ENCODE measurements at places on chromosomes 5 and 9.

- DNase-seq, result no peak
Observed at GRCh38 chr5:81393783-81394718, at the start of gene ACOT12. Gene ACOT12 (minus strand): TSS chr5:81394134. CDS start chr5:81394114, 20 bp downstream.

- DNase-seq, result no peak
Observed at GRCh38 chr9:136751244-136751643, 2.9 kb upstream of the LCN6 start.

DNA sequence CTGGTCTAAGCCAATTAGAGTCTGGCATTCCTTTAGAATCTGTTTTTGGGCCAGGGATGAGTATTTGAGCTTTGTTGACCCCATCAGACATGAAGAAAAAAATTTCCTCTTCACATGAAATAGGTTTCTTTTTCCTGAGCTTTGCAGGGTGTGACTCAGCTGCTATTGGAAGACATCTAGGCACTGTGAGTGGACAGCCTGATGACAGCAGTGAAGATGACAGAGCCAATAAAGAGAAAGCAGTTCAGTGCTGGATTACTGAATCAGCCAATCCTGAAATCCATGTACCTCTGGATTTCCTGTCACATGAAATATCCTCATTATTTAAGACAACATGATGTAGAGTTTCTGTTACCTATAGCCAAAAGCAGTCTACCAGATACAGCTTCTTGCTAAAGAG is 51.3 kb upstream of the GRIA1 start:
- DNase-seq, result no peak

- no peak for DNase-seq
Observed at GRCh38 chr5:150119421-150120061, 33.2 kb upstream of the CSF1R start.

DNA sequence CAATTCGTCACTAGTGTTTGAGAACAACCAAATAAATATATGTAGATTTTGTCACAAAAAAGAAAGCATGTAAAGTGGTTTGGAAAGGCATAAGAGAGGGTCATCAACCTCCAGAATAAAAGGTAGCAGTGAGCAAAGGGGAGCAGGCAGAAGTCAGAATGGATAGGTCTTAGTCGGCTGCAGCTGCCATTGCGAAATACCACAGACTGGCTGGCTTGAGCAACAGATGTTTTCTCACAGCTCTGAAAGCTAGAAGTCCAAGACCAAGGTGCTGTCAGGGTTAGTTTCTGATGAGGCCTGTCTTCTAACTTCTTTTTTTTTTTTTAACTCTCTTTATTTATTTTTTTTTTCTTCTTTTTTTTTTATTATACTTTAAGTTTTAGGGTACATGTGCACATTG is 208.1 kb upstream of the PIK3R1 start:
- DNase-seq, result no peak

DNA sequence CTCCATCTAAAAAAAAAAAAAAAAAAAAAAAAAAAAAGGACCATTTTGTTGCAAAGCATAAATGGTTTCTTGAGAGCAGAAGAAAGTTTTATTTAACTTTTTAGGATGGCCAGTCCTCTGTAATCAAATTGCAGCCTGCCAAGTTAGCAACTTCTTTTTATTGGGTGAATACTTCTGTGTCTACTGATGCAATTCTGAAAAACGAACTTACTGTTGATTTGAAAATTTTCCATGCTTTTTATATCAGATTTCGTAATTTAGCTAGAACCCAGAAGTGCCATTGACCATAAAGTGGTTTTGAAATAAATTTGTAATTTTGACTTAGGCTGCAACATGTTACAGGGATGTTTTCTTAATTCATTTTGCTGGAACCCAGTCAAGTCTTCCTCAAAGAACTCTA is 269.1 kb upstream of the ACTBL2 start:
- no peak for DNase-seq

GRCh38 chr9:128168731-128169308 is 8.8 kb downstream of the BBLN start:
- DNase-seq, result no peak

- no peak for DNase-seq
Observed at GRCh38 chr5:128538250-128539037, 399 bp upstream of the FBN2 start.

- no peak for DNase-seq
Observed at GRCh38 chr9:91837981-91838731, 111.9 kb downstream of the ROR2 start.

DNA sequence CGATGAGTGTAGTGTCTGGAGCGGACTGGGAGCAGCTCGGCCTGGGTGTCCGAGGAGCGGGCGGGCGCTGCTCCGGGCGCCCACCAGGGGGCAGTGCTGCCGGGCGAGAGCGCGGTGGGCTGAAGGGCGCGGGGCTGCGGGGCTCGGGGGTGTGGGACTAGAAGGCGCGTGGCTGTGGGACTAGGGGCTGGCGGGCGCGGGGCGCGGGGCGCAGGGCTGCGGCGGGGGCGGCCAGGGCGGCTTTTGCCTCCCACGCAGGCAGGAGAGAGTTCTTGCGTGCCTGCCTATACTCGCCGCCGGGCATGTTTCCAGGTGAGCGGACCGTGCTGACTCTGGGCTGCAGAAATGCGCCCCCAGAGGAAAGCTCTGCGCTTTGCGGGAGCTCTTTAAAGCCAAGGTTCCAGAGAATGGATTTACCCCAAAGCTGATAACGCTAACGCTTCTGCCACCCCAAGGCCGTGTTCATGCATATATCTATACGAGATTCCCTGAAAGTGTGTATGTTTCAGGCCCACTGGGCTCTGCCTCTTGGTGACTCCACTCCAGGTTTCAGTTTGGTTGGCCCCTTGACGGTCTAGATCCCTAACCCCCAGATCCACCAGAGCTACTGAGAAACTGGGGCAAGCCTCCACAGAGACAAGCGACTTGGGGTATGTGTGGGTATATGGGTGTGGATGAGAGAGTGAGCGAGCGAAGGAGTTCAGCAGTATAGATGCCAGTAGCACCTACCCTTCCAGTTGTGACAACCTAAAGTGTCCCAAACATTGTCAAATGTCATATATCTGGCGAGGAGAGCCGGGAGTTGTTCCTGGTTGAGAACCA is 56.2 kb downstream of the ACER2 start:
- peak; percentile 52 for DNase-seq

DNA sequence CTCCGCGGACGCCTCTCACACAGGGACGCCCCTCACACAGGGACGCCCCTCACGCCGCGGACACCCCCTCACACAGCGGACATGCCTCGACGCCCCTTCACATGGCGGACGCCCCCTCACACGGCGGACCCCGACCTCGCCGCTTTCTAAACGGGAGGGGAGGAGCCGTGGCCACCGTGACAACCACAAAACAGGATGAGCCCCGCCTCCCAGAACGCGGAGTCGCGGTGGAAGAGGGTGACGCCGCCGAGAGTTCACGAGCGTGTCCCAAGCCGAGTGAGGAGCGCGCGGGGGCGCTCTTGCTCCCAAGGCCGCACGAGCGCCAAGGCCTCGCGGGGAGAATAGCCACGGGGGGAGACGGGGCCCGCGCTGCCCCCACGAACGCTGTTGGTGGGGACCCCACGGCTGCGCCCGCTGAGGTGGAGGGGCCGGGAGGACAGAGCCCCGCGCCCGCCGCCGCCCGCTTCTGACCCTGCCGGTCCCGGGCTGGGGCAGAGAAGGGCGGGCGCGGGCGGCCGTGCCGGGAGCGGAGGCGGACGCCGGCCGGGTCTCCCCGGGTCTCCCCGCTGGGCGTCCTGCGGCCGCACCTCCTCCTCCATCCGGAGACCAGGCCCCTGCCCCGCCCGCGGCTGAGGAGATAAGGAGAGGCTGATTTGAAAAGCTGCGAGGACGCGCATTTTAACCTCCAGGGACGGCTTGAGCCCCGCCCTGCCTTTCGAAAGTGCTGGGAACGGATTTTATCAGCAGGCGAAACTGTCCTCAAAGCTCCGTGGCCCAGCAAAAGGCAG is 3.9 kb upstream of the NKD2 start:
- DNase-seq, result no peak

GRCh38 chr5:174446446-174446845 is 277.9 kb upstream of the MSX2 start:
- no peak for DNase-seq

DNA sequence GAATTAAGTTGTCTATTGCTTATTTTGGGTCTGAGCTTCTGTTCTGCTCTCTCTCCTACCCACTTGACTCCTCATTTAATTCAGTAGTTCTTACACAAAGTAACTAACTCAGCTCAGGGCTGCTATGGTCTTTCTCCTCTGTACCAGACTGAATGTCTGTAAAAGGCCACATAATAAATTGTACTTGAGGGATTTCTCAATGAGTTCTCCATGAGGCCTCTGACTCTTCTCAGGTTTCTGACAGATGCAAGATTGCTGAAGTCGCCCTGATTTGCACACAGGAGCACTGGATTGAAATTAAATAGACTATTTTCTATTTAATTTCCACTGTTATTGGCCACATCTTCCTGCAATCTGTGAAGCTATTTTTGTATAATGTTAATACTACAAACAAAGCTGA is 2.9 kb downstream of the IQGAP2 start:
- DNase-seq, result no peak

DNA sequence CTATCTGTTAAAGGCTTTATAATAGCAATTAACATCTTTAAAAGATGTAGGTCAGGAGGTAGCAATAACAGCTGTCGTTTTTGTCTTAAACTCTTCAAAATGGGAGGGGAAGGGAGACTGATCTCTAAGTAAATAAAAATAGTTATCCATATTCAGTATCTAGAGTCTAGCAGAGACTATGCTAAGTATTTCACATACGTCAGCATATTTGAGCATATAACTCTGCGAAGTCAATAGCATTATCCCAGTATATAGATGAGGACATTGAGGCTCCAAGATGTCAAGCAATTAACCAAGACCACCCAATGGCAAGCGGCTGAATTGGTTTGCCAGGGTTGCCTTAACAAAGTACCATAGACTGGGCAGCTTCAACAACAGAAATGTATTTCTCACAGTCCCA is 316.8 kb downstream of the MLLT3 start:
- no peak for DNase-seq

- DNase-seq, result no peak
Observed at GRCh38 chr5:91142819-91143218, 240.3 kb downstream of the ARRDC3 start.

GRCh38 chr9:35826071-35826701 is 2.3 kb downstream of the FAM221B start:
- no peak for DNase-seq

DNA sequence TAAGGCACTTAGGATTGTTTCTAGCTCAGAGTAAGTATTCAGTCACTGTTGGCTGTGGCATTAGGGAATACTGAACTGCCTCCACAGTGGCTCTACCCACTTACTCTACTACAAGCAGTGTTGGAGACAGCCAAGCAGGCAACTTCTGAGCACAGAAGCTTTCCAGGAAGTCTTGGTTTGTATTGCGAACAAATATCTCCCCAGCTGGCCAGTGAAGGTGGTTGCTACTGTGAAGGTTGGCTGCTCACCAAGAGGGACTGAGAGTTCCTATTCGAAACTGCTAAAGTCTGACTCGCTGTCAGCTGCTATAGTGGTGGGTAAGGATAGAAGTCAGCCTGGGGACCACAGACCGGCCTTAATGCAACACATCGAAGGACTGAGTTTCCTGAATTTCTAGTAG is 319.1 kb downstream of the KIF4B start:
- no peak for DNase-seq
